Ascending aorta (tissue), 2 donors: ENCODE measurements at places on chromosomes 6 and 20.

GRCh38 chr6:35178932-35179832 is 34.6 kb upstream of the SCUBE3 start:
- no peak for DNase-seq

DNA sequence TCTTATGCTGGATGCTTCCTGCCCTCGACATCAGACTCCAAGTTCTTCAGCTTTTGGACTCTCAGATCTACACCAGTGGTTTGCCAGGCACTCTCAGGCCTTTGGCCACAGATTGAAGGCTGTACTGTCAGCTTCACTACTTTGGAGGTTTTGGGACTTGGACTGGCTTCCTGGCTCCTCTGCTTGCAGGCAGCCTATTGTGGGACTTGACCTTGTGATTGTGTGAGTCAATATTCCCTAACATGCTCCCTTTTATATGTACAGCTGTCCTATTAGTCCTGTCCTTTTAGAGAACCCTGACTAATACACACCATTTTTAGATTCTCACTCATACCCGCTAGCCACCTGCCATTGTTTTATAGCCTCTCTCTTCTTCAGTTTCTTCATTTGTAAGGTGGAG is 382.1 kb upstream of the TSHZ2 start:
- no peak for DNase-seq

DNA sequence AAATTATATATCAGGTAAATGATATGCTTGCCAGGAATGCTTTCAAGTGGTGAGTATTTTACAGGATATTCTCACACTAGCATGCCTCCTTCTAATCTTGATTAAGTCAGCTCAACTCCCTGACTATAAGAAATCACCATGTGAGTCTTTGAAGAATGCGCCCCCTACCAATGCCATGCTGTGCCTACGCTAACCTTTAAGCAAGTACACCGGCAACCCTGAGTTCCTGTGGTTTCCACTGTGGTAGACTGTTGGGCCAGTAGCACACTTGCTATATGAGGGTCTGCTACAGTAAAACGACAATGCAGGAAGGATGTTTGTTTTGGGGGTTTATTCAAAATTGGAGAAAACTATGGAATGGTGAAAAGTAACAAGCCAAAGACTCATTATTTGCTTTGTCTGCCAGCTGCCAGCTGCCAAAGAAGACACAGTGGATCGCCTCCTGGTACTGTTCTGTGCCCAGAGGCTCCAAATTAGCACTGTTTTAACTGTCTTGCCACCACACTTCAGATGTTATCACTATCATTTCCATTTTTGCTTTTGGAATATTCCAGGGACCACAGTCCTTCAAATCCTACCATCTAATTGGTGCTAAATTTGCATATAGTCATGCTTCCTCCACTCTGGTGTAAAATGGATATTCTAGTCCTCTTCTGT is 333.5 kb downstream of the RNGTT start:
- no peak for DNase-seq

GRCh38 chr6:157823528-157824370 is 703 bp downstream of the SNX9 start:
- peak; percentile 83 for DNase-seq

DNA sequence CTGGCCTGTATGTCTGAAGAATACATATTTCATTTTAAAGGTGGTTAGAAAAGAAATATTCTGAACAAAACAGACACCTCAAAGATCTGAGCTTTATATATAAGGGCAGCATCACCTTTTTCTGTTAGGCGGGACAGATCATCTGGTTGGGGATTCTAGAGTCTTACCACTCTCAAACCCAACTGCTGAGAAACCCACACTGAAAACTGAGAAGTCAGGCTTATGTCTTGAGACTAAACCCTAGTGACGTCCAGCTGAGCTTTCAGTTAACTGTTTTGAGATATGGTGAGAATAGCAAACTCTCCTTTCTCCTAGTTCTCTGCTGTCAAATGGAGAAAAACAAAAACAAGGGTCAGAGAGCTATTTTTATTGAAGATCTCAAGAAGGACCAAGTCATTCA is 63.7 kb upstream of the CCN6 start:
- no peak for DNase-seq

DNA sequence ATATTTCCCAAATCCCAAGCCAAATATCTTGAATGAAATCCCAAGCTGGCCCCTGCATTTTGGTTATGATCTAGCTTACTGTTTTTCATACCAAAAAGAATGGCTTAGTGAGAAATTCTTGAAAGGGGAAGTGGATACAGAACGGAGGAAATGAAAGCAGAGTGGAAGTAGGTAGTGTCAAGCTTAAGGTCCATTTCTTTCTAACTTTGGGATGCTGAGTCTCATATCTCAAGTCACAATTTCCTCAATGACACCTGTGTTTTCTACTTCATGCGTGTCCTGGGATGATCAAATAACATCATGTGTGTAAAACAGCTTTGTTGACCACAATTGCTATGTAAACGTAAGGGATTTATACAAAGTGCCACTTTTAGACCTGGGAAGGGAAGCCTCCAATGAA is 238.8 kb upstream of the SLC35B3 start:
- DNase-seq = no peak

DNA sequence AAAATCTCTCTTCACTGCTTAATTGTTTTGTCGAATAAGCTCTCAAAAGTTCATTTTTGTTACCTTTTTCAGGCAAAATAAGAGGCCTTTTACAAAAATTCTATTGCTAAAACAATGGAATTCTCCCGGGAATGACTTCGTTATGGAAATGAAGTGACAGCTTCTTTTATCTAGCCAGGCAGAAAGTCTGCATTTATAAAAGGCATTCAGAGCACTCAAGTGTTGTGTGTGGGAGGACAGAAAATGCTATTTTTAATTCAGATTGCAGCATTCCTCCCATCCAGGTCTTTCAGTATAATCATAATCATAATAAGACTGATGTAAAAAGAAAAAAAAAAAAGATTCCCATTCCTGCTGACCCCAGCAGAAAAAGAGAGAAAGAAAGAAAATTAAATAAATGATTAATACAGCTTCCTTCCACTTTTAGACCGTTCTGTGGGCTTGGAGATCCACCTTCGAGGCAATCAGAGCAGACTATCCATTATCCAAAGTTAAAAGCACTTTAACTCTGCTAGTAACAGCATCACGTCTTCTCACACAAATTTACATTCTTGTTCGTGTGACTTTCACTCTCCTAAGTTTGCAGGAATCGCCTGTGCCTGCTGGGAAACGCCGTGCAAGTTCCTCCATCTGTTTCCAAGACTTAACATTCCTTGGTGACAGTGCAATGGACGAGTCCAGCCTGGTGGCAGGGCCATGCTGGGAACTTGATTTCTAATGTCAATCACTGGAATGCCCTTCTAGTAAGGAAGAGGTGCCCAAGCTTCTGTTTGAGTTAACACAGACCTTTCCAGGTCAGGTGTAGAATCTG is 258.8 kb downstream of the GMPR start:
- DNase-seq = no peak

GRCh38 chr20:62020935-62021701 is 44.6 kb downstream of the TAF4 start:
- DNase-seq = peak; percentile 66

DNA sequence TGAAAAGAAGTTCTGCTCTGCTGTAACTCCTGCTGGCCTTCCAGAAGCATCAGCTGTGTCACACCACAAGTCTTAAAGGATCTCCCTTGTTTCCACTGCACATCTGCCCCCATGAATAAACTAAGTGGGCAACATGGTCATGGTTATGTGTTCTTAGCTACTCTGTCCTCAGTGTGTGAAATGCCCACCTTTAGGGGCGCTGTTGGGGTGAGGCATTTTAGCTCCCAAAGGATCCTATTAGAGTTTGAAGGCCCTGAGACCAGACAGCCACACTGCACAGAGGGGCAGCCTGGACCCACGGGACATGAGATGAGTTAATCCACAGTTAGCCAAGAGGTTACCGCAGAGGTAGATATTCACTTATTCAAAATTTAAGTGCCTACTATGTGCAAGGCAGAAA is 294.3 kb upstream of the QKI start:
- no peak for DNase-seq

- no peak for DNase-seq
Measured at GRCh38 chr6:45727228-45727627, 288.4 kb downstream of the CLIC5 start.

- no peak for DNase-seq
Measured at GRCh38 chr20:53941680-53942471, 128.5 kb downstream of the BCAS1 start.

GRCh38 chr6:76174722-76175121 is 102.3 kb upstream of the IMPG1 start:
- no peak for DNase-seq

DNA sequence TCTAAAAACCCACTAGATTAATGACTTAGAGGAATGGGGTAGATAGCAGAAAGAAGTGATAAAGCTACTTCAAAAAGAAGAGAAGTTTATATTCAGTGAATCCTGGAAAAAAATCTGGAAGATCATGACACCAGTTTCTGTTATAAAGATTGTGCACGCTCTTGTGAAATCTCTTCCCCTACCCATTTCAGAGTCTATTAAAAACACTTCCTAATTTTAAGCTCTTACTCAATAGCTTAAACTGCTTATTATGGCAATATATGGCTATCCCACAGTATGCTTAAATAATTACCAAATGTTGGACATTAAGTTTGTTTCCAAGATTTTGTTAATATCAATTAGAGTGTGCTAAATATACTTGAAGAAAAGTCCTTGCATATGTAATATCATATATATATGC is 585.3 kb upstream of the MAN1A1 start:
- DNase-seq = no peak

- no peak for DNase-seq
Measured at GRCh38 chr20:46735436-46735835, 26.0 kb downstream of the SLC2A10 start.

DNA sequence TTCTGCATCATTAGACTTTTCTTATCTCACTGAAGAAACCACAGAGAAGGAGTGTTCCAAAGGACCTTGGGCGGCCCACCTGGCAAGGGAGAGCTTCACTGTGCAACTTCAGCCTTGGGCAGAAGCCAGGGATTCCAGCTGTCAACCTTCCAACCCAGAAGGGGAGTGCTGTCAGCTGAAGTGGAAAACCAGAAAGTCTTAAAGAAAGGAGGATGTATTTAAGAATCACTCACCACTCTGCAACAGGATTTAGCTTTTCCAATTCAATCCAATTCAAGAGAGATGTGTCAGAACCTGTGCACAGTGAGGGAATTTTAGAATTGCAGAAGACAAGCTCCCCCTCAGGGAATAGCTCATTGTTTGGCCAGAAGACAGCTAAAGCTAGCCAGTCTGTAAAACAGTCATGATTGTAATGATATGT is 553.7 kb downstream of the CD83 start:
- no peak for DNase-seq

- DNase-seq = no peak
Measured at GRCh38 chr6:166221636-166222035, 54.0 kb upstream of the TBXT start.

- no peak for DNase-seq
Measured at GRCh38 chr6:20335872-20336271, 65.8 kb upstream of the E2F3 start.

- DNase-seq = no peak
Measured at GRCh38 chr20:47701612-47702011, 83.7 kb downstream of the SULF2 start.

DNA sequence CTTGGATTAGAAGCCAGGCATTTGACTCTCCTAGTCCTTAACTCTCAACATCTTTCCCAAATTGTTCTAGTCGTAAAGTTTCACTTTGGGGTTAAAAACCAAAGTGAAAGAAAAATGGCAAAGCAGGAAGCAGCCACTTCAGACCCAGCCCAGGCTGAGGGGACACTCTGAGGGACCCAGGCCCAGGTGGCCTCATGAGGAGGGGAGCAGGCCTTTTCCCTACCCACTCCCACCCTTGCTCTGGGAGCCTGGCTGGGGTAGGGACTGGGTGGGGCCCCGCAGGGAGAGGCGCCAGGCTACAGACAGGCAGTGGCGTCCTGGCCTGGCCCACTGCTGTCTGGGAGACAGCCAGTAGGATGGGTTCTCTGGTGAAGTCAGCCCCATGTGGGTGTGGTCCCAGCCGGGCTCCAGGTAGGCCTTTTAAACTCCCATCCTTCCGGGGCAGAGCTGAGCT is 68.7 kb upstream of the MYL9 start:
- no peak for DNase-seq

- DNase-seq = no peak
Measured at GRCh38 chr6:32149932-32150870, 1.5 kb downstream of the PRRT1 start.

GRCh38 chr6:36119209-36119608 is 11.1 kb upstream of the MAPK13 start:
- DNase-seq = no peak

GRCh38 chr6:89045576-89045975 is 35.0 kb upstream of the PNRC1 start:
- no peak for DNase-seq

DNA sequence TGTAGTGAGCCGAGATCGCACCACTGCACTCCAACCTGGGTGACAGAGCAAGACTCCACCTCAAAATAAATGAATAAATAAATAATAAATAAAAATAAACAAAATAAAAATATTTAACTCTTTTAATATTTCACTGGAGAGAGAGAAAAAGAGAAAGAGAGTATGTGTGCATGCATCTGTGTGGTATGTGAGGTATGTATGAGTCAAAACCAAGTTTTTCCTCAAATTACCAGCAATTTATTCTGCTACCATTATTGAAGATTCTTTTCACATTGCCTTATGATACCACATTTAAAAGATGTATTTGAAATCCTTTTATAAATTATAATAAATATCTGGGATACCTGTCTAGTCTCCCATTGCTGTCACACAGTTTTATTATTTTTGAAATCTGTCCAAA is 122.1 kb downstream of the CD164 start:
- no peak for DNase-seq

DNA sequence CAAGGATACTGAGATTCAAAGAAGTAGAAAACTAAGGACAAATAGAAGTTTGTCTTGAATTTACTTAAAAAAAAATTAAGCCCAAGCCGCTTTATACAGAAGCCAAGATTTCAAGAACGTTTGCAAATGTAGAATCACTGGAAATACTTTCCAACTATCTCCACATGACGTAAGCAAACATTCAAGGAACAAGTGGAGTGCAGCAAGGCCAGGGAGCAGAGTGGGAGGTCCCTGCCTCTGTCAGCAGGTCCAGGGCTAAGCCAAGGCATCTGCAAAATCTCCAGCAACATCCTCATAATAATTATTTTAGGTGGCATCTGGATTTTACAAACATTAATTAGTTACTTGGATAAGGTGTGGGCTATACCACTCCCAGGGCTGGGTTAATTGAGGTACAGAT is 60.1 kb upstream of the AKIRIN2 start:
- DNase-seq = no peak

- DNase-seq = no peak
Measured at GRCh38 chr6:52712136-52712535, 41.2 kb downstream of the TMEM14A start.

DNA sequence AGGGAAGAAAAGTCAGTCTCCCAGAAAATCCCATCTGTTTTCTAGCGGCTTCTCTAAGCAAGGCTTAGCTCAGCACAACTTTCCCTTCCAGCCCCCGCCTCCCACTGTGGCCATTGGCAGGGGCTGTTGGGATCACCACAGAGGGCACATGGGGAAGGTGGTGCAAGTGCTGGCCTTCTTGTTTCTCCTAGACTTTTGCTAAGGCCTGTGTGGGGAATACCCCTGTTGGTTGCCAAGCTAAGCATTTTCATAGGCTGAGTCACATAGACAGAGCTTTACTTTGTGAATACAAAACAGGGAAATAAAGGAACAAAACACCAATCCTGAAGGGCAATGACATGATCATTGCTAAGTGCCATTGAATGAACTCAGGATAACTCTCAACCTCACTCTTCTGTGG is 32.4 kb upstream of the TIAM2 start:
- DNase-seq = no peak

- no peak for DNase-seq
Measured at GRCh38 chr20:8667306-8667705, 401.6 kb upstream of the PLCB4 start.
